ENCODE measurements at places on chromosomes 4 and X. TPM values are rescaled to one million over a fixed set of nuclear protein-coding genes. Genes with fewer than 3 reads are reported as not detected.

DNA sequence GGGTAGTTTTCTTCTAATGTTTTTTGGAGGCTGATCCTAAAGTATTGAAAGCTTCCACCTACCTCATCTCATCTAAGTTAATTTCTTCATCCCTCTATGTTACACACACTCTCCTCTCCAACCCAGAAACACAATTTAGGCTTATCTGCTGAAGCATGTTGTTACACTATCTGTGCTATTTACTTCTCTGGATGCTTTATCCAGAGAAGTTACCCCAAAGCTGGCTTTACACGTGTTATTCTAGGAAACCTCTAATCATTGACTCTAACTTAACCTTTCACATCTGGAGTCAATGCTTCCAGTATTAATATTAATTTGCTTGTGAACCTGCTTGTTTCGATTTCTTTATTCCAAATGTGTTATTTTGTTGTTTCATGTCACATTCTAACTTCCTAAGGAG, 87.3 kb upstream of the NMU start:
- no peak for DNase-seq

The FOXR2 gene
- not detected for total RNA-seq

DNA sequence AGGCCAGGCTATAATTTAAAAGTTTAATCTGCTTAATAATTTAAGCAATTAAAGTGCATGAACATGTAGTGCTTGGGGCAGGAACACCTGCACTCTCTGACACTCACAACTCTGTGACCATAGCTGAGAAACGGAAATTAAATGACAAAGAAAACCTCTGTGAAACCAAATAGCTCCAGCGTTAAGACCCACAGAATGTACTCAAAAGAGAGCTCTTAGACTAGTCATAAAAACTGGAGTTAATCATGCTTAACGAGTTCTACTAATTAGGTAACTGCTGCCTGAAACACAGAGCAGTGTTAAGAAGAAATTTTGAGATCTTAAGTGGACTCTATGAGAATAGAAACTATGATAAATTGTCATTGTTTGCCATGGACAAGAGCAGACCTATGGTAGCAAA, 174.4 kb upstream of the SPIN4 start:
- no peak for DNase-seq

The FIP1L1 gene
- total RNA-seq: 80.1 TPM

DNA sequence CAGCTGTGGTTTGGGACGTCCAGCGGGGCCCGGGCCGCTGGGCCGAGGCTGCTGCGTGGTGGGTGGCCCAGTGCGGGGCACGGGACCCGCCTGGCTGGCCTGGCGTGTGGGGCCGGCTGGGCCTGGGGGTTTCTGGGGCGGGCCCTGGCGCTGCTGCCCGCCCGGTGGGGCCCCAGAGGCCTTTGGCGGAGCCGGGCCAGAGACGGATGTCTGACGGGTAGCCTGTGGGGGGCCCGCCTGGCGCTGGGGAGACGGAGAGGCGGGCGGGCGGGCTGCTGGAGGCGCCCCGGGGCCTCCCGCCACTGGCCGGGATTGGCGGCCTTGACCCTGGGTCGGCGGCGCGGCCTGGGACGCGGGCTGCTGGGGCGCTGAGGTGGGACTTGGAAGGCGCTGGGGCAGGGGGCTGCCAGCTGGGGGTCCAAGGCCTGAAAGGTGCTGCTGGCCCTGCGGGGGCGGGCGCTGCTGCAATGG, 8.1 kb upstream of the TIMP1 start:
- no peak for DNase-seq

DNA sequence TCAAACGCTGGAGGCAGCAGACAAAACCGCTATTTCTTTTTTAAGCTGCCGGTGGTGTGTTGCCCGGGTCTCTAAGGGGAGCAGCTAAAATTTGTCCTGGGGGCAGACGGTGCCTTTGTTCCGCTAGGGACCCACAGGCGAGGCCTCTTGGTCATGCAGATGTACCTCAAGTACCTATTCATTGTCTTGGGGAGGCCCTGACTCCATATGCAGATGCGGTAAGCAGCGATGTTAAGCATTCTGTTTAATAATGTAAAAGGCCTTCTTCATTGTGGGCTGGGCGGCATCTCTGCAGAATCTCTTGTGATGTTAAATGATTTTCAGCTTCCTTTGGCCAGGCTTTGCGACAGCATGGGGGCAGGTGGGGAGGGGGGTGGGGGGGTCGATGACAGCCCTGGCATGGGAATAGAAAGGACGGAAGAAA, 98.9 kb upstream of the PJA1 start:
- DNase-seq: no peak

- no peak for DNase-seq
Measured at GRCh38 chr4:182246401-182247205, 3.4 kb downstream of the TENM3 start.

GRCh38 chr4:41359422-41359775, 102.7 kb downstream of the UCHL1 start:
- DNase-seq: no peak

DNA sequence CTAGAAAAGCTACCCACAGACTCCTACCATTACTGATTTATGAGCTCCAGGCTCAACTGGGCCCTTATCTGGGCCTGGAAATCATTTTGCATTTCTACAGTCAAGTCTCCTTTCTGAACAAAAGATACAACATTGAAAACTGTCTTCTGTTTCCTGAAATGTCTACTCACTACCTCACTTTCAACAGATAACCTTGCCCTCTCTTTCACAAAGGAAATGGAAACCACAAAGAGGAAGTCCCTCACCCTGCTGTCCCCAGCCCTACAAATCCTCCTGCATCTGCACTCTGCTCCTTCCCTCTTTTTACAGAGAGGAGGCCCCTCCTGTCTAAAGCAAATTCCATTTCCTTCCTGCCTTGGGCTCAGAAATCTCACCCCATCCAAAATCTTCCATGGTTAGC, 24.8 kb upstream of the CYBB start:
- DNase-seq: no peak

GRCh38 chr4:144399927-144400326, 246.0 kb upstream of the HHIP start:
- DNase-seq: no peak

DNA sequence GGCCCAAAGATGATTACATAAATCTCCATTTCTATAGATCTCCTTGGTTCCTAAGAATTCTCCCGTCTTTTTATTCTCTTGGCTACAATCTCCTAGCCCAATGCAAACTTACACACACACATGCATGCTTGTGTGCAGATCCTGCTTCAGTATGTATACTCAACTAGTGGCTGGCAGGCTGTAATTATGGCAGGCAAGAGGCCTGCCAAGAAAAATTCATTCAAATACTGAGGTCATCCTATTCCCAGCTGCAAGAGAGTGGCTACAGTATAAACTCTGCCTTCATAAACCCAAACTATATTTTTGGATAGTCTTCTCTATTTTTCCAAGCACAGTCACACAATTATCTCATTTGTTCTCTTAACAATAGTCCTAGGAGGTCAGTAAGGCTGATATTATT, 95.2 kb downstream of the SHROOM4 start:
- no peak for DNase-seq

The NSG1 gene
- total RNA-seq: not detected

DNA sequence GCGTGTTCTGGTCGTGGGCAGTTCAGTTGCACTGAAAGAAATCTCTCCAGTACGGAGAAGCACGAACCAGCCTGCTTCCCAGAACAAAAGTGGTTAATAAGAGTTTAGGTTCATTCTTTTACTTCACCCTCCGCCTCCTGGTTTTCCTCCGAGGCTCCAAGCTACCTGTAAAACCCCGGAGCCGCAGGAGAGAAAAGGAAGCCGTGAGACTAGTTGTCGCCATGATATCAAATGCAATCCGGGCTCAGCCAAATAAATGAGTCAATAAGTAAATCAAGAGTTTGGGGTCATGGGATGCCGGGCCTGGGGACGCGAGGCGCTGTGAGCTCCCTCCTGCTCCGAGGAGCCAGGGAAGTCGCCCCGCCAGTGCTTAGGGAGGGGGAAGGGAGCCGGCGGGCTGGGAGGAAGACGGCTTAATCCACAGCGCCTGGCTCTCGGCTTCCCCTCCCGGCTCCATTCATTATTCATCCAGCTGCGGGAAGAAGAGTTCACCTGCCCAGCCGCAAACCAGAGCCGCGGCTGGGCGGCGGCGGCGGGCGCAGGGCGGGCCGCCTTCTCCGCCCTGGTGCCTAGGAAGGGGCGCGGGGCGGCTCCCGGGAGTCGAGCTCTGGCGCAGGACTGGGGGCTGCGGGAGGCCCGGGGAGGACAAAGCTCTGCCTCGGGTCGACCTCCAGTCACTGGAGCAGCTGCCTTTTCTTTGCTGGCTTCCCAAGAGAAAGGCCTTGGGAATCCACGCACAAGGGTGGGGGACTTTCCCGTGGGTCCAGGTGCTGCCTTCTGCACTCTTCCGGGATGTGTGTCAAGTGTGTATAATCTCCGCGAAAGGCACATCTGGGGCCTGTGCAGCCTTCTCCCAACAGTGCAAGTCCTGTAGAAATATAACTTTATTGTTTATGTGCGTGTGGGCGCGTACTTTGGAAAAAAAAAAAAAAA, 1.7 kb downstream of the FRAS1 start:
- DNase-seq: no peak

GRCh38 chr4:168619266-168619631, 122.4 kb downstream of the PALLD start:
- DNase-seq: no peak

The TMEM154 gene
- 59.9 TPM for total RNA-seq

DNA sequence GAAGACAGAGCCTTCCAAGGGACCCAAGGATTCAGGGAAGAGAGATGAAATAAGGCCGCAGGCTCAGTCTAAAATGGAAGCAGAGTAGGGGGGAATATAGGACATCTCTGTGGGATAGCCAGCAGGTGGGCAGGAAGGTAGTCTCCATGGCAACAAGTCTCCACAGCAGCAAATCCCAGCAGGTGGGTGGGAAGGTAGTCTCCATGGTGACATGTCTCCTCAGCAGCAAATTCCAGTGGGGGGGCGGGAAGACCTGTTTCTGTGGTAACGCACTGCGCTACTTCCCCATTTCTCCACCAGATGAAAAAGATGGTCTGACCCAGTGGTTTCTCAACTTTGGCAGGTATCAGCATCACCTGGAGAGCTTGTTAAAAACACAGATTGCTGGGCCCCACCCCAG, 18.3 kb downstream of the NLGN3 start:
- no peak for DNase-seq

DNA sequence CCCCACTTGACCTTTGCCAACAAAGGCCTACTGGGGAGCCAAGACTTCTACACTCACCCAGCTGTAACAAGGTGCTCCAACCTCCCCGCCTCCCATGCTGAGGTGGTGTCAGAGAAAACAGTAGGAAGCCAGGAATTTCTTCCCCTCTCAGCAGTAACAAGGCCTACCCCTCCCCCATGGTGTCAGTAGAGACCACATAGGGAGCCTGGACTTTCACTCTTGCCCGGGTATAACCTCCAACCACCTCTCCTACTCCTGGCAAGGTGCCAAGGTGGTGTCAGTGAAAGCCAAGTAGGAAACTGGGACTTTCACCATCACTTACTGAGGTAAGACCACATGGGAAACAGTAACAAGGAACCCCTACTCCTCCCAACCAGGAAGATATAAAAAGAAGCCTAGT, 93.1 kb downstream of the SLC16A2 start:
- DNase-seq: no peak

DNA sequence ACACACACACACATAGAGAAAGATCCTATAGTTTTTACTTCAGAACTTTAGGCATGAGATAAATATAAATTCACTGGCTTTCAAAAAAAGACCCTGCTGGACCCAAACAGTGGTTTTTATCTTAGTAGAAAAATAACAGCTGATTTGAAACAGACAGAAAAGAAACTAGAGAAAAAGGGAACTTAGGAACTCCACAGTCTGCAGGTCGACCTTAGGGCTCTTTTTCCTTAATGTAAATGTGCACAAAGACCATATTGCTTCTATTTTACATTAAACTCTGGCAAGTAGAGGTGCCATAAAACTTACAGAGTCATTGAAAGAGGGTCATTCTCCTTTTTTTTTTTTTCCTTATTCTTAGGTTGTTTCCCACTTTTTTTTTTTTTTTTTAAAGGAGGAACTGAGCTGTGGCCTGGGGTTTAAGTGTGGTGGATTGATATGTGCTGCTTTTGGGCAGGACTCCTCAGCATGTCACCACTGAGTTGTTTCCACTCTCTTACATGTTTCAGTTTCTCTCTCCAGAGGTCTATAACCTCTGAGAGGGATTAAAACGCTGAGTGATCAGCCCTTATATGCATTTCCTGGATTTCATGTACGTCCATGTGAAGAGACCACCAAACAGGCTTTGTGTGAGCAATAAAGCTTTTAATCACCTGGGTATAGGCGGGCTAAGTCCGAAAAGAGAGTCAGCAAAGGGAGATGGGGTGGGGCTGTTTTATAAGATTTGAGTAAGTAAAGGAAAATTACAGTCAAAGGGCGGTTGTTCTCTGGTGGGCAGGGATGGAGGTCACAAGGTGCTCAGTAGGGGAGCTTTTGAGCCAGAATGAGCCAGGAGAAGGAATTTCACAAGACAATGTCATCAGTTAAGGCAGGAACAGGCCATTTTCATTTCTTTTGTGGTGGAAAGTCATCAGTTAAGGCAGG, 70.8 kb upstream of the PACRGL start:
- no peak for DNase-seq

The OCRL gene
- 7.5 TPM for total RNA-seq

DNA sequence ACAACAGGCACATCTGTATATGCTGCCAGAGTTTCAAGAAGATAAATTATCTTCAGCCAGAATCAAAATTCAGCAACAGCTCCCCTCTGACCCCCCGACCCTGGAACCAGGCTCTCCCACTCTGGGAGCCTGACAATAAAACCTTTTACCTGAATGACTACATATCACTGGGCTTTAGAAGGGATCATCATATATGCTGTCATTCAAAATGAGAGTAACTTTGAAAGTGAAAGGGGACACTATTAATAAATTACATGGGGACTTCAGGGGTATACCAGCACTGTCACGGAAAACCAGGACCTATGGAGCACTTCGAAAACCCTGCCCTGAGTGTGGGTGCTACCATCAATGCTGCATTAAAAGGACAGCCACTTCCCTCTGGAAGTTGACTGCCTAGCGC, 26.2 kb downstream of the TSPAN5 start:
- DNase-seq: no peak

DNA sequence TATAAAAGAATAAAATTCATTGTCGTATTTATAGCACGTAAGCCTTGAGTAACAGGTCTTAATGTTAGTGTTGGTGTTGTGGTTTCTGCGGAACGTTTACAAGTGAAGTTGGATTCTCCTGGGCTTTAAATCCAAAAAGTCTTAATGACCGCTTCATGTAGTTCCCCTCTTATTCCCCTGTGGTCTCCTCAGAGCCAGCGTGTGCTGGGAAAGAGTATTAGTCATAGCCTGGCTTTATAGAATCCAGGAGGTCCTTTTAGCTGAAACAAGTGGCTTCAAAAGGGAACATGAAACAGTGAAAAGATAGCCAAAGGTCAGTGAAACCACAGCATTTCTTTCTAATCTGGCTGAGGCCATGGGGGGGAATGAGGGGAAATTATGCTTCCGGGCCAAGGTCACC, 79.1 kb downstream of the CLCN4 start:
- DNase-seq: no peak

GRCh38 chr4:42396361-42396751, 932 bp upstream of the SHISA3 start:
- DNase-seq: no peak

The MAGEC1 gene
- total RNA-seq: not detected

The RHOXF2 gene
- not detected for total RNA-seq

DNA sequence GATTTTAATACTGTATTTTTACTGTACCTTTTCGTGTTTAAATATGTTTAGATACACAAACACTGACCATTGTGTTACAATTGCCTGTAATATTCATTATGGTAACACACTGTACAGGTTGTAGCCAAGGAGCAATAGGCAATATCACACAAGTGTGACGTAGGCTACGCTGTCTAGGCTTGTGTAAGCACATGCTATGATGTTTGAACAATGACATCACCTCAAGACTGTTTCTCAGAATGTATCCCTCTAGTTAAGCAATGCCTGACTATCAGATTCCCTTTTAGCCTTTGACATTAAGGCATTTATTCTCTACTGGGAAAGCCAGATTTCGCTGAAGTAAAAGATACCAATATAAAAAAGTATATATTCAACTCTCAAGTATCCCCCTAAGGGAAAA, 66.2 kb downstream of the VCX3A start:
- no peak for DNase-seq

All from activated B cell treated with CpG ODN at 0.5 μM for 24 hours (primary cell).